Right atrium auricular region (tissue), 2 donors: ENCODE measurements at places on chromosomes 3 and 15. TPM values are rescaled to one million over a fixed set of nuclear protein-coding genes. Genes with fewer than 3 reads are reported as not detected.
A peak's percentile ranks its signal among the peaks of the same experiment; 100 is the strongest.

- peak; percentile 47 for DNase-seq
These were observed 105.1 kb downstream of the CPN2 start for GRCh38 chr3:194245975-194246561.

DNA sequence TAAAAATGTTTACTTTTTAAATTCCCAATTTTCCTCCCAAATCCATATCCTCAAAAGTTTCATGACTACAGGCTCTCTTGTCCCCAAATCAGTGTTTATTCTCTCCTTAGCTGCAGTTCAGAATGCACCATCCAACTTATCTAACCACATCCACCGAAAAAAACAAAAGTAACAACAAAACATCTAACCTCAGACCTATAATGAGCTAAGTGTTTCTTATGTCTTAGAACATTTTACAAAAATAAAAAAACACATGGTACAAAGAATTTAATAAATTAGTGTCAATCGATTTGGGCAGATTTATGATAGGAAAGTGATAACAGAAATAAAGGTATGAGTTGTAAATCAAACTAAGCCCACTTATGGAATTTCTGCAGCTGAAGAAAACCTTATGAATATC lies 13.6 kb downstream of the SATB1 start:
- no peak for DNase-seq

GRCh38 chr15:92806763-92807162 lies 93.4 kb upstream of the CHD2 start:
- DNase-seq = no peak

DNA sequence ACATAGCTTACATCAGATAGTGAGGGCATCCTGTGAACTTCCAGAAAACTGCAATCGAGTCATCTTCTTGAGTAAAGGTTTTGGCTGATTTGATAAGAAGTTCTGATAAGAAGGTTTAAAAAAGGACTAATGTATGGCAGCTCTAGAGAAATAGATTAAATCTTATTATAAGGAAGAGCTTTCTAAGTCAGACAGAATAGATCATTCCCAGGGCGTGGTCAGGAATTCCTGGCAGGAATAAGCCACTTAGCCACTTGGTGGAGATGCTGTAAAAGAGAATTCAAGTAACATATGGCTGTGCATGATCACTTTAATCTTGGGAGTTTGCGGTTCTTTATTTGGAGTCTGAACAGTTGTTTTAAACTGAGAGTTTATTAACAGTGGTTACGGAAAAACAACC lies 17.4 kb downstream of the PGBD4 start:
- no peak for DNase-seq

DNA sequence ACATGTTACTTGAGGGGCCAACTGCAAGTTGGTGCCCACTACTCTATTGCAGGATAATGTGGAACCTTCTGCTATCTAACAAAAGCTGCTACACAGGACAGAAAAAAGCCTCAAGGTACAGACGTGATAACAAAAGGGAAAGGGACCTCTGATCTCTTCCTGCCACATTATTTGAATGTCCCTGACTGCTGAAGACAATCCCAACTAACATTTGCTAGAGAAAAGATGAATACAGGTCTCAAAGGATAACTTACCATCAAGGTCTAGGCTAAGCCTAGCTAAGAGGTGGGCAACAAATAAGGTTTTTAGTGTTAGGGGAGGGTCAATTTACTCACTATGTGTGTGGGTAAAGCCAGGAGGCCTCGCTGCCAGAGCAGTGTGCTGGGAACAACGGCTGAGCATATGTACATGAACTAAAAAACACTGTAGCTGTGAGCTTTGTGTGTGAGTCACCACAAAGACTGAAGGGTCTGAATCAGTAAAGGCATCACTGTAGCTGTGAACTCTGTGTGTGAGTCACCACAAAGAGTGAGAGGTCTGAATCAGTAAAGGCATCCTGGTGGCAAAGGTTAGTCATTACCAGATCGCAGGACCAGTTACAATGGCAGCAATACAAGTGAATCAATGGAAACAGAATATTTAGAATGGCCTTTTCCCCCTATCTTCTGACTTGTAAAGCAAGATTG lies 111.7 kb downstream of the LMLN start:
- DNase-seq = no peak

- no peak for DNase-seq
These were observed 36.8 kb upstream of the CCDC50 start for GRCh38 chr3:191292243-191293015.

GRCh38 chr3:184563941-184564684 lies 2.5 kb downstream of the EPHB3 start:
- no peak for DNase-seq

DNA sequence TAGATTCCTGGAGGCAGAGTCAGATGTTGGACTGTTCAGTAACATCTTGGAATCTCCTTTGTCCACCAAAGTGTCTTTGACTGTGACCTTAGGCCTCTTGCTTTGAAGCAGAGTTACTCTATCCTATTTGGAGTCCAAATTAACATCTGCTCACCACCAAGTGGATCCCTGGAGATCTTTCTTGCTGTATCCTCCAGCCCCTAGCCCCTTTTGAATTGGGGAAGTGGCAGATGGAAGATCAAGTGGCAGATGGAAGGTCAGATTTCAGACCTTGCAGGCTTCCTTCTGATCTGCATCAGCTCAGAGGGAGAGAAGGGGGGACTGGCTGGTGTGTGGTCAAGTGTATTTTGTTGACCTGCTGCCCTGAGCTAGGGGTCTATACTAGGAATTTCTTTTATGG lies 125.0 kb upstream of the ROPN1 start:
- no peak for DNase-seq

DNA sequence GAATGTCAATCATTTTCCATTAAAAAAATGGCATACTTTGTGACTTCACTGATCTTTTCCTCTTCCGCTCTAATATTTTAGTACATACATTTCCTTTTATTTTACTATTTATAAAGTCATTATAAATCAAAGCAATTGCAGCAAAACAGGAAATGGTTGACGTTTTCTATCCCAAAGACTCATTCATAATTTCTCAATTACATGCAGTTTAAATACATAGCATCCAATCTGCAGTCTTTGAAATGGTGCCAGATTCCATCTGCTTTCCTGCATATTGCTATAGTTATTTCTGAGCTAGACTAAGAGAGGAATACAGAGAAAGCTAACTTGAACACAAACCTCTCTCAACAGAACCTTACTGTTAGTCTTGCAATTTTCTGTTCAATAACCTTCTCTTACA lies 179.8 kb downstream of the ZPLD1 start:
- DNase-seq = no peak

GRCh38 chr3:45548681-45549075 lies 45.9 kb upstream of the LIMD1 start:
- DNase-seq = no peak

DNA sequence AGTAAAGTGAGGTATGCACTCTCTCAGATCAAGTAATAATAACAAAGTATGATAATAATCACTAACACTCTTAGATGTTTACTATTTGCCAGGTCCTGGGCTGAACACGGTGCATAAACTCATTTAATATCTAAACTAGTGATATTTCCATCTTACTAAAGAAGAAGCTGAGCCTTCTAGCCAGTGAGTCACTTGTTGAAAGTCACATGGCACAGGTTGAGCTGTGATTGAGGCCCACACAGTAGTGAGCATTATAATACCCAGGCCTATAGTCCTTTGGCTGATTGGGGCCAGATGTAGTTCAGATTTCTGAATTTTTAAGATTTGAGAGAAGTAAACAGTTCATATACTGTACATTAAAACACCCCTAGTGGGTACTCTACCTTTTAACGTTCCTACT lies 93.2 kb upstream of the CCDC80 start:
- DNase-seq = no peak

GRCh38 chr3:30720586-30721313 lies 114.3 kb downstream of the TGFBR2 start:
- no peak for DNase-seq

- DNase-seq = no peak
These were observed 3.3 kb downstream of the TRIM71 start for GRCh38 chr3:32820971-32821685.

DNA sequence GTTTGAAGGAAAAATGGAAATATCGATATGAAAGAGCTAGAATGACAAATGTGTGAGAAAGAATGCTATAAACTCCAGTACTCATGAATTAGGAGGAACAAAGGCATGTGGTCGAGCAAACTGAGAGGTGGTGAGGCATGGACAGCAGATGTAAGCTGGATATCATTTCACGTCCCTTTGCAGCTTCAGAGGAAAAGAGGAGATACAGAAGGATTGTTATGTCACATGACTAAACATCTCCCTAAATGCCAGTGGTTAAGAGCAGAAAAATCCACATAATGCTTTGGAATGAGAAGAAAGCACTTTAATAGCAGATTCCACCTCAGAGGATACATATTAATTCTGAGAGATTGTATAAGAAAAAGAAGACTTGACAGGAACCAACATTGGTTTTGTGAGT lies 248.7 kb downstream of the ZIC4 start:
- no peak for DNase-seq

- no peak for DNase-seq
These were observed 21.6 kb downstream of the ATP13A3 start for GRCh38 chr3:194465246-194465645.

DNA sequence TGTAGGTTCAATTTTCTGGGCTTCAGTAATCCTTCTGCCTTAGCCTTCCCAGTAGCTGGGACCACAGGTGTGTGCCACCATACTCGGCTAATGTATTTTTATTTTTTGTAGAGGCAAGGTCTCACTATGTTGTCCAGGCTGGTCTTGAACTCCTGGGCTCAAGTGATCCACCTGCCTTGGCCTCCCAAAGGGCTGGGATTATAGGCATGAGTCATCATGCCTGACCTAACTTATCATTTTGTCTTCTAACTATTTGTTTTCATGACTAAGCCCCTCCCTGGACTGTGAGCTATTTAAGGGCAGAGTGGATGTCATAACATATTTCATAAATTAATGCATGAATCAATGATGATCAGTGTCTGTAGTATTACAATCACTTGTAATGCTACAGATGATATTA lies 56.1 kb upstream of the PIAS1 start:
- DNase-seq = no peak

- no peak for DNase-seq
These were observed 4.2 kb downstream of the TEX264 start for GRCh38 chr3:51675201-51675611.

- no peak for DNase-seq
These were observed 557.5 kb upstream of the GOLIM4 start for GRCh38 chr3:168653255-168653654.

DNA sequence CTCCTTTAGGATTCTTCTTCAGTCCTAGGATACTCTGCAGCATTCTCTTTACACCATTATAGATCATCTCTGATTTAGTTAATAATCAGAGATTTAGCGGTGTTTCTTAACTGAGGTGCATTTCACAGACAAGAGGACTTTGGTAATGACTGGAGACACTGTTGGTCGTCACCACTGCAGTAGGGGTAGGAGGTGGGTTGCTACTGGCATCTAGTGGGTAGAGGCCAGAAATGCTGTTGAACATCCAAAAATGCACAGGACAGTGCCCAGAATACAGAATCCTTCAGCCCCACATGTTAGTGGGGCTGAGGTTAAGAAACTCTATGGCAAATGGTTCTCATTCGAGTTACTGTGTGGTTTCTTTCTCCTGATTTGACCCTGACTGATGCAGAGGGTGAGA lies 80.4 kb upstream of the LMCD1 start:
- DNase-seq = no peak

GRCh38 chr3:71309342-71309741 lies 274.2 kb downstream of the FOXP1 start:
- DNase-seq = no peak

GRCh38 chr3:148763986-148764935 lies 63.4 kb upstream of the CPB1 start:
- no peak for DNase-seq

DNA sequence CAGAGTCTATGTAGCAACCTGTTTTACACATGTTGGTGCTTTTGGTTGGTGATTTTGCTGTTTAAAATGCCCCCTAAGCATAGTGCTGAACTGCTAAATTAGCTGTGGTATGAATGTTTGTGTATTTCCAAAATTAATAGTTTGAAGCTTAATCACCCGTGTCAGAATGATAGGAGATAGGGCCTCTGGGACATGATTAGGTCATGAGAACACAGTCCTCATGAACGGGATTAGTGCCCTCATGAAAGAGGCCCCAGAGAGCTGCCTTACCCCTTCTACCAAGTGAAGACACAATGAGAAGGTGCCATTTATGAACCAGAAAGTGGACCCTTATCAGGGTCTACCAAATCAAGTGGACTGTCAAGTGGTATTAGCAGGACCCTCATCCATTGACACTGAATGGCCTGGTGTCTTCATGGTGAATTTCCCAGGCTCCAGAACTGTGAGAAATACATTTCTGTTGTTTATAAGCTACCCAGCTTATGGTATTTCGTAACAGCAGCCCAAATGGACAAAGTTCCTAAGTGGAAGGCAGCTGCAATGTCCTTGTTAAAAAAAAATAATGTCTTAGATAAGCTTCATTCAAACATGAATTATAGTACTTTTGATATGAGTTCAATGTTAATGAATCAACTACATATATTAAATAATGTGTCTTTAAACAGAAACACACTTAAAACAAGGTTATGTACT lies 37.7 kb upstream of the FRMD4B start:
- DNase-seq = no peak

- DNase-seq = no peak
These were observed 28.4 kb downstream of the DNAJC19 start for GRCh38 chr3:180961087-180961486.

GRCh38 chr3:186871403-186871924 lies 29.0 kb downstream of the ADIPOQ start:
- DNase-seq = no peak

GRCh38 chr3:171054921-171055320 lies 28.4 kb upstream of the SLC2A2 start:
- DNase-seq = no peak

TTC21A gene
- total RNA-seq = 1.8 TPM

XPC gene
- 18.3 TPM for total RNA-seq

PFKFB4 gene
- 0.59 TPM for total RNA-seq

GOLGA8J gene
- total RNA-seq = not detected

RGMA gene
- 9.9 TPM for total RNA-seq

ABHD14A gene
- 21.0 TPM for total RNA-seq

TRH gene
- total RNA-seq = not detected

FBXL2 gene
- 2.0 TPM for total RNA-seq

PLSCR2 gene
- not detected for total RNA-seq

TIGIT gene
- 0.67 TPM for total RNA-seq
